Hematopoietic multipotent progenitor cell treated with erythropoietin and hydrocortisone succinate and interleukin-3 and kit ligand, for 17 days (in vitro differentiated cells): ENCODE measurements at places on chromosomes 5 and 9.

DNA sequence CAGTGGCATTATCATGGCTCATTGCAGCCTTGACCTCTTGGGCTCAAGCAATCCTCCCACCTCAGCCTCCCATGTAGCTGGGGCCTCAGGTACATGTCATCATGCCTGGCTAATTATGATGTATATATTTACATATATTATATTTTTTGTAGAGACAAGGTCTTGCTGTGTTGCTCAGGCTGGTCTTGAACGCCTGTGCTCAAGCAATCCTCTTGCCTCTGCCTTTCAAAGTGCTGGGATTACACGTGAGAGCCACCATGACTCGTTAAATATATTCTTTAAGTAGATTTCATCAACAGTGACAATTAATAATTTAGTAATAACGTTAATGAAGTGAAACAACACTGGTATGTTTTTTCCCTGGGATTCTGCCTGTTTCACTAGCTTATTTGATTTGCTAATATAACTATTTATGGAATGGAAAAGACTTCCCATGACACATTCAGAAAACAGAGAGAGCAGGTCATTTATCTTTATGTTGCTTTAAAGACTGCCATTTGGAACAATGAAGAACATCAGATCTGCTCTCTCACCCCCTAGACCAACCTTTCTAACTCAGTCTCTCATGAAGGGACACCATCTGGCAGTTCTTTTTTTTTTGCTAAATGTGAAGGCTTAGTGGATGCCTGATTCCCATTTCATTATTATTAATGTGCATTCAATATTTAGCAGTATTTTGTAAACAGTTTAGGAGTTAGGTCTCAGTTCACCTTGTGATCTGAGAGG lies 295.6 kb downstream of the KIF4B start:
- no peak for DNase-seq

- DNase-seq = peak; percentile 9
Measured at GRCh38 chr9:117555964-117556629, 141.2 kb upstream of the ASTN2 start.

- DNase-seq = no peak
Measured at GRCh38 chr5:84602371-84602771, 217.7 kb upstream of the EDIL3 start.

GRCh38 chr5:128237000-128237399 lies 153.4 kb downstream of the SLC12A2 start:
- no peak for DNase-seq

DNA sequence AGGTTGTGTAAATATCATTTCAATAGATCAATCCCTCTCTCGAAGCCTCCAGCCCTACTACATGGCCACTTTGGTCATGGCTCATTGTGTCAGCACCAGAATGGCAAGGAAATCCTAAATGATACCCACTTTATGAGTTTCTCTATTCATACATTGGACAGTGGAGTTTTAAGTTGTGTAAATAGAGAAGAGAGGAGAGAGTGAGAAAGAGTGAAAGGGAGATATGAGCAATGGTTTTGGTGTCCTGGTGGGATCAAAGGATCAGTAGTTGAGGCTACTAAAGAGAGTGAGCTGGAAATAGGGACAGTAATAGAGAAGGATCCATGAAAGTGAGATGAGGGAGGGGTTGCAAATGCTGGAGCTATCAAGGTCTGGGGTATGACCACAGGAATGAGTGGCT lies 31.5 kb upstream of the GZMA start:
- DNase-seq = no peak

- no peak for DNase-seq
Measured at GRCh38 chr9:33407061-33407460, 4.7 kb upstream of the AQP7 start.

- DNase-seq = no peak
Measured at GRCh38 chr5:99169309-99169708, 240.5 kb upstream of the CHD1 start.

DNA sequence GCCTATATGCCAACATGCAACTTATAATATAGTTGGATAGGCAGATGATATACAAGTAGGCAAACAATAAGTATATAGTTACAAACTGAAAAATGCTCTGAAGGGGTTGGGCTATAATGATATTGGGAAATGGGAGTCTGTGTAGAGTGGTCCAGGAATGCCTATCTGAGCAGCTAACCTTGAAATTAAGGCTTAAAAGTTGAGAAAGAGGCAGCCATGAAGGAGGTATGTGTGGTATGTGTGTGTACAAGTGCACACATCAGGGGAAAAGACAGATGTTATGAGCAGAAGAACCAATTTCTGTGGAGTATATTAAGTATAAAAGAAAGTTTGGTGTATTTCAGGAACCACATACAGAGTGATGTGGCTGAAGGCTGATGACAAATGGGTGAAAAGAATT lies 154.9 kb upstream of the PAPPA start:
- no peak for DNase-seq

DNA sequence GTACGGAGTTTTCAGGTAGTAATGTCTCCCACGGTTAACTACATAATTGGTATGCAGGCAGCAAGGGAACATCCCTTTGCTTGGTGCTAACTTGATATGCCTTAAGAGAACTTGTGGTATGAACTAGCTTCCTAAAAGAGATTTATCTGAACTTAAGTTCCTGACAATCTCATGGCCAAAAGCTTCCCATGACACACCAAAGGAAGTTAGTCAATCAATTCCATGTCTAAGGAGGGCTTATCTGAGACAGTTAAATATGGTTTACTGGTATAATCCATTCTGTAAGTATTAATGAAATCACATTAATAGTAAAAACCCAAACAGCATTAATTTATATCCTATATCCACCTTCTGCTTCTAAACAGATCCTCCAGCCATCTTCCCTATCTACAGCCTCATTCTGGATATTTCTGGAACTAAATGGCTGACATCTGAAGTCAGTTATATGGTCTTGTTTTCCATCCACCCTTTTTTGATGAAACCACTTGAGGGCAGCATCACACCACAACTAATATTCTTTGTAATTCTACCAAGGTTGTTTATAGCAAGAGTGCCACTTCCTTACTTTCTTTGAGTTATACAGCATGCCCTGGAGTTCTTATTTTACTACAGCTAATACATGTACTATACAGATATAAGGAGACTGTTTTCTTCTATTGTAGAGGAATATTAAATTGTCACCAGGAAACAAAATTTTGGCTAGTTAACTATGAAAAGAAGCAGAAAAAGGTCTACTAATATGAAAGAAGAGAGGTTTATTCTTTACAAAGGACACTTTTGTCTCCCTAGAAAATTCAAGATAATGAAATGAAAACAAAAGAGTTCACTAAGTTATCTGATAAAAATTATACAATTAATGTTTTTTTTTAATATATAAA lies 34.7 kb downstream of the SHOC1 start:
- DNase-seq = peak; percentile 75

GRCh38 chr5:133141746-133142145 lies 89.9 kb downstream of the HSPA4 start:
- no peak for DNase-seq

DNA sequence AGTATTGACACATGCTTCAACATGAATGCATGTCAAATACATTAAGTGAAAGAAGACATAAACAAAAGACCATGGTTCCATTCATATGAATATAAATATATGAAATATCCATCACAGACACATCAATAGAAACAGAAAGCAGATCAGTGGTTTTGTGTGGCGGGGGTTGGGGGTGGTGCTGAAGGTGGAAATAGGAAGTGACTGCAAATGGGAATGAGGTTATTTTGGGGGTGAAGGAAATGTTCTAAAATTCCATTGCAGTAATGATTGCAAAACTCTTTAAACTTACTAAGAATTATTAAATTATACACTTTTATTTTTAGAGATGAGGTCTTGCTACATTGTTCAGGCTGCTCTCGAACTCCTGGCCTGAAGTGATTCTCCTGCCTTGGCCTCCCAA lies 28.7 kb downstream of the TAF1L start:
- no peak for DNase-seq

GRCh38 chr5:98602534-98603112 lies 170.8 kb upstream of the RGMB start:
- DNase-seq = no peak

- DNase-seq = no peak
Measured at GRCh38 chr5:8683496-8683895, 814.5 kb downstream of the MTRR start.

- no peak for DNase-seq
Measured at GRCh38 chr9:89008744-89009545, 17.7 kb downstream of the S1PR3 start.

DNA sequence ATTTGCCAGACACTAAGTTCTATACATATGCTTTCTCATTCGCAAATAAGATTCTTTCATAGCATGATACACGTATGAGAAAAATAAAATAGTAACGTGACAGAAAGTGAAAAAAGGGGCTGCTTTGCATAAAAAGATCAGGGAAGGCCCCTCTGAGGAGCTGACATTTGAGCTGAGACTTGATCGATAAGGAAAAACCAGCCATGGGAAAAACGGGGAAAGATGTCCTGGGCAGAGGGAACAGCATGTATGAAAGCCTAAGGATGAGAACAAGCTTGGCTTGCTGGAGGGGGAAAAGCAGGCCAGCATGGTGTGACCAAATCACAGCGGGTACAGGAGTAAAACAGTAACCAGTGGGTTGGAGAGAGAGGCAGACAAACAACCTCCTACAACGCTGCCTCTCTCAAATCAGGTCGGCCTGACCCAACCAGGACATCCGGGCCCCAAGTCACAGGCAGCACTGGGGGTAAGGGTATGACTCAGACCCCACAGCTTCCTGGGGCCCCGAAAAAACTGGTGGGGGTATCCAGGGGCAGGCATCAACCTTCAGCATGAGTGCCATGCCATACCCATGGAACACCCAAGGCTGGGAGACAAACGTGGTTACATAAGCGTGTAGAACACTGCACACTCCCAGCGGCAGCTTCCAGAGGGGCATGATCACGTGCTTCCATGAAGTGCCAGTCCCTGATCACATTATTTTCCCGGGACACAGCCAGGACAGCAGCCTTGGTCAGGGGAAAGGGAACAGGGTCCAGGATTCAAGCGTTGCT lies 2.2 kb downstream of the TNIP1 start:
- DNase-seq = no peak

DNA sequence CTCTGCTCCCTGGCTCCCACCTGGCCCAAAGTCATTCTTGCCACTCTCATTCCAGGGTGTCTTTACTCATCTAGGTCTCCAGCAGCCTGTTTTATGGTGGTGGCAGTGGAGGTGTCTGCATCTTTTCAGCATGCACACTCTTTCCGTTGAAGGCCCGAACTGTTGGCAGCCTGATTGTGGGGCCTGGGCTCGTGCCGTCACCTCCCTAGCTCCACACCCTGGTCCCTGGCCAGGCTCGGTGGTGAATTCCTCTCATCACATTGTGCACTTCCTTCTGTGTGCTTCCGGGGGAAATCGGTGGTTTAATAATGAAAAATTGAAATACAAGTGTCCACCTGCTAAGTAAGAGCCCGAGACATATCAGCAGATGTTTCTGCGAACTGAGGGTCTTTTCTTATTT lies 214.3 kb downstream of the TRIO start:
- DNase-seq = no peak

DNA sequence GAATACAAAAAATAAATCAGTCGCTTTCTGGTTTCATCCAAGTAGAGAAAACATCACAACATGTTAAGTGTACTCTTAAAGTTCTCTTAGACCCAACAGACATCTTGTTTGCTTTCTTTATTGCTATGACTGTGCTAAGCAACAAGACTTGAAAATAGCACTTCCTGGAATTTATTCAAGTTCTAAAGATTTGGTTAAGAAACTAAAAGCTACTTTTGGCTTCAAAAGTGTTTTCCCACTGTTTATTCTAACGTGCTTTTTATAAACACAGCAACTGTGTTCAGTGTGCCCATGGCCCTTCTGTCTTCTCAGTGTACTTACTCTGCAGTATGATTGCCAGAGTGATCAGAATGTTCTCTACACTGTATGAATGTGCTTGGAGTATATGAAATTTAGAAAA lies 109.8 kb downstream of the GIN1 start:
- DNase-seq = no peak

- DNase-seq = no peak
Measured at GRCh38 chr5:178538741-178539229, 51.4 kb downstream of the COL23A1 start.

GRCh38 chr9:95307538-95307937 lies 10.0 kb downstream of the FANCC start:
- DNase-seq = no peak

DNA sequence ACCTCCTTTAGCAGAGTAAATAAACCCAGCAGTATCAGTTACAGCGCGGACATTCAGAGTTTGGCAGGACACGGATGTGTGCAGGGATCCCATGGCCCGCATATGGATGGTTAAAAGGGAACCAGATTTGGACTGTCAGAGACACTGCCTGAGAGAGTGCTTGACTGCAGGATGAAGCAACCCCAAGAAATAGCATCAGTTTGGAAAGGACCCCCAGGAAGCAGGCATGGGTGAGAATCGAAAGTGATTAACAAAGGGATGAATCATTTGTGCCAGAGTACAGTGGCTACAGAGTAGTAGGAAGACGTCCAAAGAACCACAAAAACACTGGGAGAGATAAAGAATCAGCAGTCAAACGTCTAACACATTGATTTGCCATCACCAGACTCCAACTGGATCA lies 5.5 kb downstream of the C7 start:
- DNase-seq = no peak

DNA sequence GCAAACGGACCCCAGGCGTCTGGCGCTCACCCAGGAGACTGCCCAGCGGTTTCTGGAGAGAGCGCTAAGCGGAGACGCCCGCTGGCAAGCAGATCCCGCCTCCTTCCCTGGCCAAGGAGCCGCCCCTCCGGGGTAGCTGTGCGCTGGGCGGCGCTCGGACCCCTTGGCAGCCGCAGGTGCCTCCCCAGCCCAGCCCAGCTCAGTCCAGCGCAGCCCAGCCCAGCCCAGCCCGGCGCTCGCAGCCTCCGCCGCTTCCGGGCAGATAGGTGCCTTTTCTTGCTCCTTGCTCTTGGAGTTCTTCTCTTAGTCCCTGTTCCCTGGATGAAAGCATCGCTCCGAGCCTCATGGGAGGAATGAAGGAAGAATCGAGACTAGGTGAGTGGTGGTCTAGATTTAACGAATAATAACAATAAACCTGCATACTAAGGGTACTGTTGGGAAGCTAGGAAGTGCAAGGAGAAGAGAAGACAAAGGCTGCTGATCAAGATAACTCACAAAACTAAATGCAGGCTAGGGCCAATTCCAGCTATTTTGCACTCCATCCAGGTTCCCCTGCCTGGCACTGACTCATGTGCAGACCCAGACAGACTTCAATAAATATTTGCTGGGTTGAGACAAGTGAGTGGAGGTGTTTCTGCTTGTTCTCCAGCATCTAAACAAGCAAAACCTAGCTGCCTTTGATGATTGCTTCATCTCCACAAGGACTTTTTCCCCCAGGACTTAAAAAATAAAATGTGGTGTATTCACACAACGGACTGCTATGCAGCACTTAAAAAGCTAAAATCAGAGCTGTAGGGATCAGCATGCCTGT lies at the start of gene STK32A:
TSS of gene STK32A (plus strand) at position 202 of the 811 bp plus-strand sequence. CDS start 4,609 bp downstream, outside the sequence.
- DNase-seq = no peak
